ENCODE measurements at places on chromosomes 7 and 10.

GRCh38 chr10:119079599-119080520 is 757 bp downstream of the EIF3A start:
- peak; percentile 63 for DNase-seq

DNA sequence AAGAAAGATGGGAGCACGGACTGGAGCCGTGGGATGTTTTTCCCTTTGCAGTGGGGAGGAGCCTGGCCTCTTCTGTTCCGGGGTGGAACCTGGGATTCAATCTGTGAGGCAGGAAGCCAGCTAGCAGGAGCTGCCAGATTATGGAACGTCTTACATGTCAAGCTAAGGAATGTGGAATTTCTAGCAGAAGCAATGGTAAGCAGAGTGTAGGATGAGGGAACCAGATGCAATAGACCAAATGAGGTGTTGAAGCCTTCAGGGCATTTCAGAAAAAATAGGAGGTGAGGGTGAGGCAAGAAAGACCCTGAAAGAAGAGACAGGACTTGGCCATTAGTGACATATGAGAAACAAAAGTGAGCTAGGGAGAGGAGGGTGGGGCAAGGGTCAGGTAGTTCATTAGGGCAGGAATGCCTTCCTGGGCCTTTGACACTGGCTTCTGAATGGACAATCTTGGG is 105.5 kb downstream of the CHN2 start:
- no peak for DNase-seq

DNA sequence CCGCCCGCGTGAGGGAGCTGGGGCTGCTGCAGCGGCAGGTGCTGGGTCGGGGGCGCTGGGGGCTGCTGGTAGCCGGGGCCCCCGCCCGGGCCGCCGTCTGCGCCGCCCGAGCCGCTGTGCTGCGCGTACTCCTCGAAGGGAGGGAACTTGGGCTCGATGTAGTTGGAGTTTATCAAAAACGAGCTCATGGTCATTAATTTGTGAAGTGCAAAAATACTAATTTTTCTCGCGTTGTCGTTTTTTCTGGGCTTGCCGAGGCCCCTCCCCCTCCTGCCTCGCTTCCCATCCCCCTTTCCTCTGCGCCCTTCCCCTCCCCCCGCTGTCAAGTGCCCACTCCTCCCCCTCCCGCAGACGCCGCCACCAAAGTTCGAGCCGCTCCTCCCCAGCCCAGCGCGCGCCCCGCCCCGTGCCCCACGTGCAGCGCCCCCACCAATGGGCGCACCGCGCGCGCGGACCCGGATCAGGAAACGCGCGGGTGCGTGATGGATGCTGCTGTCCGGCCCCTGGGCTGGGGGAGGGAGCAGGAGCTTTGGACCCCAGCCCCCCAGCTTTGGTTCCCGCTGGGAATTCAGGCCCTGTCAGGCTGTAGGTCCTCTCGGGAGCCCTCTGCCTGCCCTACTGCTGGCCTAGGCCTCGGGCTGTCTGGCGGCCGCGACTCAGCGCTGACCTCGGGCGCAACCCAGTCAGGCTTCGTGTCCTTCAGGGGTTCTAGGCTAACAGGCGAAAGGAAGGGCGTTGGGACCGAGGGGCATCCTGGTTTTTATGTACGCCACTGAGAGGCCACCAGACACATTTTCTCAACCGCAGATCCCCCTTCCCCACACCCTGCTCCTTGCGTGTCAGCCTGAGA is at the start of gene HOXA4:
Gene HOXA4, minus strand, starts transcription at position 218 of the 850 bp plus-strand sequence. Its CDS starts 24 bp downstream, at position 194.
- DNase-seq, result no peak

- DNase-seq, result no peak
Observed at GRCh38 chr7:128351296-128352152, 7.8 kb upstream of the RBM28 start.

DNA sequence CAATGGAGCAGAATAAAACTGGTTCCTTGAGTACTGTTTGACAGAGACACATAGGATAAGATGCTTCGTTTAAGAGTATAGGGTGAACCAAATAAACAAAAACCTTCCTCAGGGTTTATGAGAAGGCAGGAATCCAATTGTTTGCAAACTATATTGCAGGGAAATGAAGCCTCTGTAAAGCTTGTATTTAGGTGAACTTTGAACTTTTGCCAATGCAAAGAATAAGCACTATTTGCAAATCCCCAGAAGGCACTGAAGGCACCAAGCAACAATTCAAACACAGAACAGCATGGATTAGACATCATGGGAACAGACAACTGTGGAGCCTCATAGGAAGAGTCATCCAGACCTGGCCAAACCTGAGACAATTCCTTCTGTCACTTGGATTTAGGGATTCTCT is 47.1 kb upstream of the WASL start:
- DNase-seq, result no peak

- DNase-seq, result no peak
Observed at GRCh38 chr10:29920408-29921070, 138.8 kb downstream of the JCAD start.

DNA sequence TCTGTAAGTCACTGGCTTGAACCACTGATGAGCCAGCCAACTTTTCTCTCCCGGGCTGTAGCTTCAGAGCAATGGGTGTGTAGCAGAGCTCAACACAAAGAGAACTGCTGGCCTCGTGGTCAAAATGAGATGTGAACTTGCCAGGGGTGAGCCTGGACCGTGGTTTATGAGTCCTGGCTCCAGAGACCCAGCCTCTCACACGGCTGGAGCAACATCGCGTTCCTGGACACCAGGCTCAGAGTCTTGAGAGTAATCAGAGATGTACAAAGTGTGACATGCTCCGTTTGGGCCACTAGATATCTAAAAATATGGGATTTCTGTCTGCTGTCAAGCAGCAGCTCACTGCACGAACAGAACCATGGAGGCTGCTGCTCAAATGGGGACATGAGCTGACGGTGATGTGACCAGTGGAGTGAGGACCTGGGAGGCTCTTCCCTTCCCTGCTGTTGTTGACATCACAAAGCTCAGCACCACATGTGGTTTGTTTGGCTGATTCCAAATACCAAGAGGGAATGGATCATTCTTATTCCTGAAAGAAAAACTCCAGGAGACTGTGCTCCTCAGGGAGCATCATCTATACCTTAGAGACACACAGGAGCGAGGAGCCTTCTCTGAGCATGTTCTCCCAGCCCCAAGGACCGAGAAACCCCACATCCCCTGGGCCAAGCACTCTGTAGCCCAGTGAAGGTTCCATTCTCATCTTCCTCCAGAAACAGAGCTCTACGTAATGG is 9.2 kb upstream of the SVIL start:
- DNase-seq, result no peak

DNA sequence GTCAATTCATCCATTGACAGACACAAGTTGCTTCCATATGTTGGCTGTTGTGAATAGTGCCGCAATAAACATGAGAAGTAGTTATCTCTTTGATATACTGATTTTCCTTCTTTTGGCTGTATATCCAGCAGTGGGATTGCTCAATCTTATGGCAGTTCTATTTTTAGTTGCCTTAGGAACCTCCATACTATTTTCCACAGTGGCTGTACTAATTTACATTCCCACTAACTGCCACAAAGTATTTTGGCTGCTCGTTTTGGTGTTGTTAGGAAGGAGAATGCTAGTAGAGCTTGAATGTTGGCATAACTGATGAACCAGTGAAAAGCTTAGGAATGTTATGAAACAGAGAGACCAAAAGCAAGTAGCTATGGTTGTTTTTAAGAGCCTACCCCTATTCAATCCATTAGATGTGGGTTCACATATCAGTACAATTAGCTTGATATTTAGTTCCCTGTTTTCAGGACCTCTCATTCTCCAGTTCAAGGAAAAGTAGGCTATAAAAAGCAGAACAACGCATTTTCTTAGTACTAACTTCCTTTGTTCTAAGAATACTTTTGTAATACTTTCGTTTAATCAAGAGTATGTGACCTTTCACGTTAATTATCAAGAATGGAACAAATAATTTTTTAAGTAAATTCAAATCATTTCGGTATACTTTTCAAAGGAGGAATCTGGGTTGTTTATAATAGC is 100.3 kb downstream of the FAS start:
- no peak for DNase-seq

- DNase-seq, result peak; percentile 81
Observed at GRCh38 chr10:110221721-110222261, 14.4 kb downstream of the MXI1 start.

- peak; percentile 72 for DNase-seq
Observed at GRCh38 chr7:99379043-99379577, 4.6 kb downstream of the ARPC1B start.

- DNase-seq, result no peak
Observed at GRCh38 chr10:101564490-101564991, 23.5 kb downstream of the POLL start.

DNA sequence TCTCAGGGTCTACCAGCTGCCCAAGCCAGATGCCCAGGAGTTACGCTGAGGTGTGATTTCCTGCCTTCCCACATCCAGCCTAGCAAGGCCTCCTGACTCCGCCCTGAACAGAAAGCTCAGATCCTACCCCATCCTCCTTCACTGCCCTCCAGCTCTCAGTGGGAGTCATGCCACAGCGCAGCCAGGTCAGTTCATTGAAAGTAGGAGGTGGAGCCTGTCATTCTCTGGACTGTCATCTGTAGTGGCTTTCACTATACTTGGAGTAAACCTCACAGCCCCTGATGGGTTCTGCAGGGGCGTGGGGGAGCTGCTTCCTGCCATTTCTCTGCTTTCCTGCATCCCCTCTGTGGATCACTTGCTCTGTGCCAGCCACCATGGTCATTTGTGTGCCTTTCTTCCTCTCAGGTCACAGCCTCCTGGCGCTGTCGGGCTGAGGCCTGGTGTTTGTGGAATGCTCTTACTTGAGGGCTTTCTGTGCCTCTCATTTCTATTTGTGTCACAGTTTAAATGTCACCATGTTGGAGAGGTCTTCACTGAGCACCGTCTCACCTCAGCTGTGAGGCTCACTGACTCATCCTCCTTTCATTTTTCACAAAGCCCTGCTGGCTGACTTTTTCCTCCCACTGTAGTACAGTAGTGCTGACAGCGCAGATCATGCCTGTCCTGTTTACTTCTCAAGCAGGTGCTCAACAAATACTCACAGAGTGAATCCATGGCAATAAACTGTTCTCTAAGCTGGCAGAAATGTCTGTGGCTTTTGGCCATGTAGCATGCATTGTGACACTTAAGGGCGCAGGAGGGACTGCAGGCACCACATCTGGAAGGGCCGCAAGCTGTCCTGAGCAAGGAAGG is 61.0 kb upstream of the TMEM248 start:
- DNase-seq, result peak; percentile 55

DNA sequence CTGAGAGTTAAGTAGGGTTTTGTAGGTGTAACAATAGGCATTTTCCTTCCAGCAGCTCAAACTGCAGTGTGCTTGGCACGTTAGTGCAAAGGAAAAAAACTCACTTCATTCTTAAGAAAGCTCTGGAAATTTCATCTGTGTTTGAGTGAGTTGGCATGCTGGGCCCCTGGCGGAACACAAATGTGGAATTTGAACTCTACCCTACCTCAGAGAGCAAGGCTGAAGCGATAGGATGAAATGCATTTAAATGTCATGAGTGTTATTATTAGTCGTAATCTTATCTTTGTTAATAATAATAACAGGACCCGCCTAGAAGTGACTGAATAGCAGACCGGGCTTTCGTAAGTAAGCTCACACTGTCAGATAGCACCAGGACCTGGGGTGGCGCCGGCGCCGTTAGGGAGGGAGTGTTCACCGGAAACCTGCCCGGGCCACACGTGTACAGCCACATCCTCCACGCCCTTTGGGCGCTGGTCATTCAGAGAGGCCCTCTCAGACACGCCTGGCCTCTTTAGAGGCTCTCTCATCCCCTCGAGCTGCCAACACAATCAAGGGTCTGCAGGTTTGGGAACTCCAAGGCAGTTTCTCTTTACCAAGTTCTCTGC is 63.5 kb downstream of the GRK5 start:
- no peak for DNase-seq

GRCh38 chr7:27179030-27179429 is 4.9 kb upstream of the HOXA10 start:
- no peak for DNase-seq
